ENCODE measurements at places on chromosomes 7 and 10.

GRCh38 chr7:6279341-6279740 is 6.9 kb upstream of the CYTH3 start:
- no peak for DNase-seq

GRCh38 chr7:27351786-27352185 is 109.2 kb downstream of the EVX1 start:
- DNase-seq = no peak

DNA sequence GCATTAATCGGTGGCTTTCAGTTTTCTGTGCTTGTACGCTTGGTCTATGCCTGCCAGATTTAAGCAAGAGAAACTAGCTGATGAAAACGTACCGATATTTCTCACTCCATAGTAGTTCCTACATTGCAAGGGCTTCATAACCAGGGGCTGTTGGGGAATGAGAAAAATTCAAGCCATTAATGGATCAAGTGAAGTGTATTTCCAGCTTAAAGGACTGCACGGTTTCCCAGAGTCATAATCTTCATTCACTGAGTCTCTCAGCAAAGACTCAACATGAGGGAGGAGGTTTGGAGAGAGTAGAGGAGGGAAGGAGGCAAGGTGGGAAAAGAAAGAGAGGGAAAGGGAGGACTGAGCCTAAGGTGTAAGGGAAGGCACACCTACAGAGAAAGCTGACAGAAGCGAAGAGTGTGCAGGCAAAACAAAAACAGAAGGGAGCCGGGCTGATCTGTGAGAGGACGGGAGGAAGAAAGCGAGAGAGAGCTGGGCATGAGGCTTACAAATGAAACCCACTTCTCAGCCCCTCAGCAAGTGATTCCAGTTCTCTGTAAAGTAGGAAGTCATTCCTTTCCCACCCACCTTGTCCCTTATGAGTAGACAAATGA is 625 bp downstream of the GIMAP2 start:
- no peak for DNase-seq

DNA sequence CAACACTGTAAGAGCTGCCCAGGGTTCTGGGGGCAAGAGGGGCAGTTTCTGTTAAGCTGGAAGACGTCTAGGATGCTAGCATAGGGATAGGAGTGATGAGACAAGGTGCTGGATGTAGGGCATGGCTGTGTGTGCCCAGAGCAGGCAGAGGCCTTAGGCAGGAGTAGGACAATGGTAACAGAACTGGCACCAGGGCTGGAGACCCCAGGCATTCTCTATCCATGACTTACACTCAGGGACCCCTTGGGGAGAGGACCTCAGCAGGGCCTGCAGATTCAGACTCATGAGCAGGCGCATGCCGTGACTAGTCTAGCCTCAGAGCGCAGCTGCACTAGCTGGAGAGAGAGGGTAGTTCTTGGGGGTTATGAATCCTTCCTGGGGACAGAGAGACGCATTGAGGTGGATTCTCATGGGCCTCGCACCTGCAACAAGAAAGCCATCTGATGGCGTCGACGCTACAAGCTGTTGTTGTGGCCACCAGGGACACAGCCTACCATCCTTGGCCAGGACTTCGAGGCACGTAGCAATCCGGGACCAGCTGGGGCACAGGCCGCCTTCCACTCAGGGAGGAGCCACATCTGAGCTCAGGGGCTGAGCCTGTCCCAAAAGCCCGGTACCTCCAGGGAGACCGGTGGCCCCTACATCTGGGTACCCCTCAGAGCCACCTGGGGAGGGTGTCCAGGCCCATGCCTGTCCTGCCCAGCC is 474.1 kb downstream of the PTPRN2 start:
- DNase-seq = no peak

- no peak for DNase-seq
Observed at GRCh38 chr10:91741356-91741755, 56.9 kb upstream of the TNKS2 start.

DNA sequence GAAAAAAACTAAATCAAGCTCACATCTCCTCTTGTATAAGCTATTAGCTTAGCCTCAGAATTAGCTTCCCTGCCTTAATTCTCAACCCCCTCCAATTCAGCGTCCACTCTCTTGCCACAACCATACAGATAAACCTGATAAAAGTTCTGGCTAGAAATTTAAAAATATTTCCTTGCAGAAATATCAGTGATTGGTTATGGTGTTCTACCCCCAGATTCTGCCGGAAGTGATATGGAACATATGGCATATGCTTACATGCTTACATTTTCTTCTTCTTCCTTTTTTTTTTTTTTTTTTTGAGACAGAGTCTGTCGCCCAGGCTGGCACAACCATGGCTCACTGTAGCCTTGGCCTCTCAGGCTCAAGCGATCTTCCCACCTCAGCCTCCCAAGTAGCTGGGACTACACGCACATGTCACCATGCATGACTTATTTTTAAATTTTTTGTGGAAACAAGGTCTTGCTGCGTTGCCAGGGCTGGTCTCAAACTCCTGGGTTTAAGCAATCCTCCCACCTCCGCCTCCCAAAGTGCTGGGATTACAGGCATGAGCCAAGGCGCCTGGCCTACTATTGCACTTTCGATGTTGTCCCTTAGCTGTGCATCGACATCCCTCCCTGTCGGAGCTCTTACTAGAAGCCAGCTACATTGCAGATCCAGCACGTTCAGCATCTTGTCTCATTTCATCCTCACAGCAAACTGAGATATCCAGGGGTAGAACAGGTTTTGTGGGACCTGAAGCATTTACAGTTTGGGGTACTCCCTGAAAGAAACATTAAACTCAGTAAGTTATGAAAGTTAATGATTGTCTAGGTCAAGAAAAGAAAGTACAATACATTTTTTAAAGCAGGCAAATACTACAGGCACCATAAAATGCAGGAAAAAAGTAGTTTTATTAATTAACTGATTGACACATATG is 205.6 kb upstream of the TCF7L2 start:
- no peak for DNase-seq

DNA sequence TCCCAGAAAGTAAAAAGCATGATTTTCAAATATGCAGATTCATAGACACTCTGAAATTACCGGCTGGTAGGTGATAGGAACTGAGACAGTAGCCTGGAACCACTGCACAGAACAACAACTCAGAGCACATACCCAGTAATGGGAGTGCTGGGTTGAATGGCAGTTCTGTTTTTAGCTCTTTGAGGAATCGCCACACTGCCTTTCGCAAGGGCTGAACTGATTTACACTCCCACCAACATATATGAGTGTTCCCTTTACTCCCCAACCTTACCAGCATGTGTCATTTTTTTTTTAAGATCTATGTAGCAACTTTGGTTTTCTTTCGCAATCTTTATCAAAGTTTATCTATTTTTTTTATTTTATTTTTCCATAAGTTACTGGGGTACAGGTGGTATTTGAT is 358.8 kb downstream of the CALN1 start:
- DNase-seq = no peak

DNA sequence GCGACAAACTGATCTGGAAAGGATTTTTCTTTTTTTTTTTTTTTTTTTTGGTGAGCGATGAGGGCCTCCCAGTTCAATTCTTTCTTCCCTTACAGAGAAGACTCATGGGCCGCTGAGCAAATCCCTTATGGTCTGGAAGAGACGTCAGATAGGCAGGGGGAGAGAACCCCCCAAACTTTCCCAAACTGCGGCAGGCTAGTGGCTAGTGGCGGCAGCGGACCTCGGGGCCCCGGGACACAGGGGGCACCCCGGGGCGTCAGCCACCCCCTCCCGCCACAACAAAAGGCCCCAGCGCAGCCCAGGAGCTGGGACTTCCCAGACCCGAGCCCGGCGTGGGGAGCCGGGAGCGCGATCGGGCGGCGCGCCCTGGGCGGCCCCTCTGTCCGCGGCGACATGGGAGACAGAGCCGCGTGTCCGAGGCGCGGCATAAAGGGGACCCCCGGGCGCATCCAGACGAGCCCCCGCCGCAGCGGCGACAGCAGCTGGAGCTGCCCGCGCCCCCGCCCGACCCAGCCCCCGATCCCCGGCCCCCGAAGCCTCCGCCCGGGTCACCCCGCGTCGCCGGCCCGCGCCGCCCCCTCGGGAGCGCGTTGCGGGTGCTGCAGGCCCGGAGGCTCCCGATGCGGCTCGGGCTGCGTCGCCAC is 755 bp downstream of the FAM171A1 start:
- DNase-seq = peak; percentile 38

GRCh38 chr10:103807996-103808395 is 47.4 kb downstream of the SH3PXD2A start:
- no peak for DNase-seq

GRCh38 chr10:75468612-75469005 is 37.2 kb downstream of the LRMDA start:
- DNase-seq = no peak

GRCh38 chr10:1872151-1872726 is 134.9 kb upstream of the ADARB2 start:
- no peak for DNase-seq

DNA sequence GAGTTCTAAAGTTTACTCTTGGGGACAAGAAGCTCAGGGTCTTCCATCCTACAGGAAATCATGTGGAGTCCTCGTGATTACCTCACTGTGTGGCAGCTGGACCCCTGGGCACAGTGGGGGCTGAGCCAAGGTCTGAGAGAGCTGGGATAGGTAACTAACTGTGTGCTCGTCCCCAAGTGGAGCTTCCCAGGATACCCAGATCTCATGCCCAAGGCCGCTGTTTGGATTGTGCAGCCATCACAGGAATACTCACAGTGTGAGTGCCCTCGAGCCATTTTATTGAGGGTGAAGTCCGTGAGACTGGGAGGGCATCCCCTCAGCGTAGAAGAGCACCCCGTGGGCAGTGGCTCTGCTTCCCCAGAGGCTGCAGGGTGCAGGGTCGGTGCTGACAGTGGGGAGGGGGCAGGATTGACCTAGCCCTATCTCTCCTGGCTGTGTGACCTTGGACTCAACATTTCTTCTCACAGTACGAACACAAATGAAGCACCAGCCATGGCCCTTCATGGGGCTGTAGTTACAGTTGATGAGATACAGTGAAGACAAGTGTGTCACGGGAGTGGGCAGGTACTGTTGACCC is 69.6 kb upstream of the LEP start:
- DNase-seq = no peak

GRCh38 chr7:131522325-131522930 is 34.0 kb downstream of the PODXL start:
- DNase-seq = no peak

DNA sequence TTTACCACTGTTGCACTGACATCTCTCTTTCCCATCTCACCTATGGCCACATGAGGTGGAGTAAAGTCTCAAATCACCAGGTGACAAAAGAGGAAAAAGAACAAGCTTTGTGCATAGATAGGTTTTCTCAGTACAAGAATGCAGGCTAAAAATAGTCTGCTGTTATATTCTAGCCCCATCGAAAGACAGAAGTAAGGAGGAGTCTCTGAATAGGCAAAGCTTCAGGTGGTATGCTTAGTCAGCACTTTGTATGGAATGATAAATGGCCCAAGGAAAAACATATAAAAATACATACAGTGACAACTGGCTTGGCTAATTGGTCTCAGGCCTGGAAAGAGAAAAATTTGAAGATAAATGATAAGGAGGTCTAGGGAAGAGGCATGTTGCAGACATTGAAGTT is 39.6 kb upstream of the KCND2 start:
- DNase-seq = no peak

DNA sequence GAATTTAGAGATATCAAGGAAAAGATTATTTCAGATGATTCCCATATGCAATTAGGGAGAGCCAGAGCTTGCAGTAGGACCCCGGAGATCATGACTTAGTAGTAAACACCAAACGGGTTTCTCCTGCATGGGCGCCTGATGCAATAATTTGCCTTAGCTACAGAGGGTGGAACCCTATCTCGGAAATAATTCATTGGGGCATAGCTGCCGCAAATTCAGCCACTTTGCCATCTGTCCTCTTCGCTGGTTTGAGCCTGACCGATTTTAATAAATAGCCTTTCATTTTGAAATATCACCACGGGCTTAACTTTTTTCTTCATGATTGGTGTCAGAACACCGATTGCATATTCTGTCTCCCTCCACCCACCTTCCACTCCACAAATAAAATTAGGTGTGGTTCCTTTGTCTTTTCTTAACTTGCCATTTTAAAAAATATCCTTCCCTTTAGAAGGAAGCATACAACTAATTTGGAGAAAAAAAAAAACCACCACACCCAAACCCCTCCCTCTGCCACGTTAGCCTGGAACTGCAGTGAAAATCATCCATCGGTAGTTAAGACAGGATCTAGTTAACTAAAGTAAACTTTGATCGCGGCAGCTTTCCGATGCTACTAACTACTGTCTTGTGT is 1.4 kb downstream of the GARS1 start:
- peak; percentile 68 for DNase-seq

GRCh38 chr7:20019757-20020432 is 197.3 kb downstream of the MACC1 start:
- DNase-seq = no peak

DNA sequence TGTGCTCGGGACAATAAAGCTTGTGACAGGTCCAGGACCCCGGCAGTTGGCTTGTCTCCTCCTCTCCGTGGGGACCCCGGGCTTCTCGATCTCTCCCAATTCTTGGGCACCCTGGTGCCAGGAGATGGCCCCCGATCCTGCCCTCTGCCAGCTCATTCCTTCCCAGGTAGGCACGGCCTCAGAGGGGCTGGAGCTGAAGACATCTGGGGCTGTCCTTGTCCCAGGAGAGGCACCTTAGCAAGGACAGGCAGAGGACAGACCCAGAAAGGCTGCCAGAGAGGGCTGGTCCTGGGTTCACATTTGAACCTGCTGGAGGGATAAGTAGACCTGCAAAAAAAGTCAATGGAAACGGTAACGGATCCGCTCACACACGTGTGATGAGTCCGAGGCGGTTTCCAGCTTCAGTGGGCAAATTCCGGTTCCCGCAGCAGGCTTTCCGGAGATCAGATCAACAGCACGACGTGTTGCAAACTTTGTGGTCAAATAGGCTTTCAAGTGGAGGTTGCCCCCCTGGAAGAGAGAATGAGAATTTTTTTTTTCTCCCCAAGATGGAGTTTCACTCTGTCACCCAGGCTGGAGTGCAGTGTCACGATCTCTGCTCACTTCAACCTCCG is 47.7 kb upstream of the GTF2IRD1 start:
- no peak for DNase-seq

GRCh38 chr10:126062131-126063032 is 166.0 kb downstream of the FANK1 start:
- DNase-seq = peak; percentile 97

GRCh38 chr10:89789188-89789877 is 87.9 kb downstream of the KIF20B start:
- no peak for DNase-seq

DNA sequence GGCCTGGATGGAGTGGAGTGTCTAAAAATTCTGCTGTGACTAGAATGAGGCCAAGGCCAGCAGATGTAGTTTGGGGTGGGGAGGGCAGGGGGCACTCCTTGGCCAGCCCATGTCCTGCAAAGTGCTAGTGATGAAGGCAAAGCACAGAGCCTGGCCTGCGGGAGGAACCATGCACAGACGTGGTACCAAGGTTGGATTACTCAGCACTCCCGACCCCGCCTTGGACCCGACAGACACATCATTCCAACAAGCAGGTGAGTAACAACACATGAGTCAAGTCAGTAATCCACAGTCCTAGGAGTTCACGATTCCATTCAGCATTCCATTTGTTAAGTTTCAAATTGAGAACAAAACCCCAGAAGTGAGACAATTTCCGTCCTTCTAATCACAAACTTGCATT is 317.3 kb downstream of the TCERG1L start:
- no peak for DNase-seq

Measured in fibroblast of the aortic adventitia (primary cell).